ENCODE measurements at places on chromosomes 12 and 14.

DNA sequence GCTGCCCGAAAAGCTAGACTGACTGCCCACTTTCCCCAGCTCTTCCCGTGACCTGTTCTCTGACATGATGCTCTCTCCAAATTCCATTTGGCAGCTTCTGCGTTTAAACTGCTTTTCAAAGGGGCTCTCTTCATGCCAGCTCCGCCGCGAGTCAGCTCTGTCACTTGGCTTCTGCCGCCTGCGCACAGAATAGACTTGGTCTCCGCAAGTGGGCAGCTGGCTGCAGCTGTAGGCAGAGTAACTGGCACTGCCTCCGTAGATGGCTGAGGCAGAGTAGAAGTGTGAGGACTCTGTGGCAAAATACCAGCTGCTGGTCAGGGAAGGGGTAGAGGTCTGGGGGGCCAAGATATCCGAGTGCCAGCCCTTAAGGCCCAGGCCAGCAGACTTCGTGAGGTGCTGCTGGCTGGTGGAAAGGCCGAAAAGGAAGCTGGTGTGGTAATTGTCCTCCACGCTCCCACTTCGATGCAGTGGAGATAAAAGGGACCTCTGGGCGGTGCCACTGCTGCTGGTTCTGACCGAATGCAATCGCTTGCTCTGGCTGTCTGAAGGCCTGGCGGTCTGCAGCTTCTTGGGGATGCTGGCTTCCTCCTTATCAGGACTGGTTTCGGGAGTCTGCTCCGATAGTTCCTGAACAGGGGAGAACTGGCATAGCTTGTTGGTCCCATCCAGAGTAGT lies 85.7 kb downstream of the DUSP16 start:
- no peak for DNase-seq

DNA sequence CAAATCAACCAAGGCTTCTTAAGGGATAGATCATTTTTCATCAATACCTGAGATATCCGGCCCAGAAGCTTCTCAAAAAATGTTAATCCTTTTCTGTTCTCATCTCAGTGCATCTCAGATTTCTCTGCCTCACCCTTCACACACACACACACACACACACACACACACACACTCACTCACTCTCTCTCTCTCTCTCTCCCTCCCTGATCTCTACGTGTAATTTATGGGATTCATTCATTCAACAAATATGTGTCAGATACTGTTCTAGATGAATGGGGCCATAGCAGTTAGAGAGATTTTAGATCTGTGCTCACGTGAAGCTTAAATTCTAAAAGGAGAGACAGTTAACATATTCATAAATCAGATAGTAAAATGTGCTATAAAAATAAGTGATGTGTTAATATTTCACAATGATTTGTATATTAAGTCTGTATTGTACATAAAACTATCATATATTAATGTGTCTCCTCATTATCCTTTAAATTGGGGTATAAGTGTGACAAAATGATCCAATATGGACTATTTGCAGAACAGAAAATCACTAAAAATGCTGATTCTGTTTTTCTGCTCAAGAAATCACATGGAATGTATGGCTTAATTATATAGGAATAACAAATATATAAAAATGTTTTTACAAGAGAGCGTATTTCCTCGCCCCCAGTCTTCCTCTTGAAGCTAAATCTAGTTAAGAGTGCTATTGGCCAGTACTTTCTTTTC lies 7.3 kb upstream of the FRMD6 start:
- no peak for DNase-seq

GRCh38 chr12:56803750-56804149 lies 40.6 kb downstream of the HSD17B6 start:
- DNase-seq = no peak

DNA sequence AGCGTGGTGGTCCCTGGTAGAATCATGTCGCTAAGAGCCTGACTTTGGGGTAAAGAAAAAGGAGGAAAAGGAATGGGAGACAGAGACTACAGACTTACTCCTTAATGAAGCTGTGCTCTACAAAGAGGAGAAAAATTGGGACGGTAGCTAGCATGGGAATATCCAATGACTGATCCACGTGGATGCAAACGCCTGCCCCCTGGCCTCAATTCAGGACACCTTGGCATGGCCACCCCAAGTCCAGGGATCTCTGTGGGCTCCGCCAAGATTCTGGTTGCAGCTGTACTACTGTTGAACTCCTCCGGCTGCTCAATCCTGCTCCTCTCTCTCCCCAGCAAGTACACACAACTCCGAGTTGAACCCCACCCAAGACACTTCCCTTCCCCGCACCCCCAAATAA lies 70.5 kb upstream of the DIO3 start:
- DNase-seq = no peak

GRCh38 chr12:55847033-55847432 lies 4.3 kb upstream of the MMP19 start:
- DNase-seq = no peak

- DNase-seq = no peak
Measured at GRCh38 chr12:32063796-32064195, 42.9 kb upstream of the BICD1 start.

DNA sequence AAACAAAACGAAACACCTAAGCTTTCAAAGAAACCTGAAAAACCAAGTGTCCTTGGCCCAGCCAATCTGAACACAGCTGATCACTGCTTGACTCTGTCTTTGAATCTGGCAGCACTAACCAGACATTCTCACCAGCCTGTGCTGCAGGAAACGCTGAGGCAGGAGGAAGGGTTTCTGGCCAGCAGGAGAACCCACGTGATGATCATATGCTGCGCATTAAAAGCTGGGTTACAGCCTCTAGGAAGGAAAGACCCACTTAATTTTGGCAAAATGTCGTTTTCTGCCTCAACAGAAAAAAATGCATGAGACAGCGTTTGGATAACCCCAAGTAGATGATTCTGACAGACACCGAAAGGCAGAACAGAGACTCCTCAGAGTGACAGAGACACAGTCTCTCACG lies 9.8 kb downstream of the APPL2 start:
- peak; percentile 73 for DNase-seq

- DNase-seq = peak; percentile 47
Measured at GRCh38 chr12:119624966-119625365, 31.4 kb downstream of the TMEM233 start.

GRCh38 chr12:15627995-15628945 lies 160.9 kb downstream of the EPS8 start:
- DNase-seq = no peak

DNA sequence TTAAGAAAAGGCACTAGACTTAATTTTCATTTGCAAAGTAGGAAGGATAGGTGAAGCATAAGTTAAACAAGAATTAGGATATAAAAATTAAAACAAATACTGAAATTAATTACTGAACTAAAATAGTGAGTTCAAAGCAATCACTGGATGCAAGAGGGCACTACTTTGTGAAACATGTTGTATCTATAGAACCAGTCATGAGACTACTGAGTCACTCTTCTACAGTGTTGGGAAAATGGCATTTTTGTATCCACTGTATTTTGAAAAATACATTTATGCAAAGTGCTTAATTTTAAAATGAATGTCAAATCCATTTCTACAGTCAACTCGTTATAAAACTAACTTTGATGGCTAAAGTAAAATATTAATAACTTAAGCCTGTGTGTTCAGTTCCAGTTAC lies 47.9 kb downstream of the SEL1L start:
- no peak for DNase-seq

- peak; percentile 19 for DNase-seq
Measured at GRCh38 chr14:85533023-85533860, 3.3 kb downstream of the FLRT2 start.

DNA sequence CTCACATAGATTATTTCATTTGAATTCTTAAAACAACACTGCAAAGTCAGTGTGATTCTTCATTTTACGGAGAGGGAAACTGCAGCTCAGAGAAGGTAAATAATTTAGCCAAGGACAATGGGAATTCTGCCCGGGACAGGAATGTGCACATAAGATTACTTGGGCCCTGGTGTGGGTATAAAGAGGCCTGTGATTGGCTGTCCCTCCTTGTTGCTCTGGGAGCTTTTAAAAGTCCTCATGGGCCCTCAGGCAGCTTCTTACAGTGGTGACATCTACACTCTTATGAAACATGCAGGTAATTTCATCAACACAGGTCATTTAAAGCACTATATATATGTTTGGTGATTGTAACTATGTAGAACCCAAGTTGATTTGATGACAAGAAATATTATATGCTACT lies 100.3 kb downstream of the ESR2 start:
- DNase-seq = no peak

- DNase-seq = no peak
Measured at GRCh38 chr12:131867471-131867870, 27.0 kb upstream of the ULK1 start.

DNA sequence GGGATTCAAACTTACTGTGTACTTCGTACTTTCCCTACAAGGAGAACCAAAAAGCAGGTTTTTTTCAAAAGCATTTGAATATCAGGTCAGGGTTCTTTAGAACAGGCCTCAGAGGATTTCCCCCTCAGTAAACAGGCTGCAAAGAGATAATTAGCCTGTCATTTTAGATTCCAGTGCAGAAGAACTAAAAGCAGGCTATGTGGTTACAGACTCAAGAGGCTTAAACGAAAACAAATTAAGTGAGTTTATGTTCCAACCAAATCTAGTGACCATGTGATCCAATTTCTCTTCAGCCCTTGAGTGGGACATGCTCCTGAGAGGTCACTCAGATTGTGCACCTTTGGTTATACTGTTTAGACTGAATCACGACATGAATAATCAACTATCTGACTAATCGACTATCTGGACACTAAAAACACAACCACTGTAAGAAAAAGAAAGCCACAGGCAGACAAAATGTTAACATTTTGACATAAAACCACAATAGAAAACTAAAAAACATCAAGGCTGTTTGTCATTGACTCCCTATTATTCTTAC lies 4.5 kb downstream of the TMED8 start:
- no peak for DNase-seq
